Left renal pelvis (tissue), 4 donors: ENCODE measurements at places on chromosomes 12 and 14.
A peak's percentile ranks its signal among the peaks of the same experiment; 100 is the strongest.

DNA sequence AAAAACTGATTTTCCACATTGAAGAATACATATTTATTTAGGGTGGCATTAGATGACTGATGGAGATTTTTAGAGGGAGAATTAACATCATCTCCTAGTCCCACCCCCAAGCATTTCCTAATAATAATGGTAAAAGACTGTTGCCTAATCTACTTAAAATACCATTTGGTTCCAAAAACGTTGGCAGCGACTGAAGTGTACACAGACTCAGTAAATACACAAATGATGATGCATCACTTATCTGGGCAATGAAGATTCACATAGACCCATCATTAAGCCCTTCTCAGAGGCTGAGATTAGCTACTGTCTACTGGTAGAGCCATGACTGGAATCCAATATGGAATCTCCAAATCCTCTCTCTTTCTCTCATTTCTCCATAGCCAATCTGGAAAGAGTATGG lies 18.2 kb downstream of the RTN1 start:
- no peak for DNase-seq

GRCh38 chr14:20376071-20376588 lies 32.7 kb downstream of the PARP2 start:
- DNase-seq, result no peak

DNA sequence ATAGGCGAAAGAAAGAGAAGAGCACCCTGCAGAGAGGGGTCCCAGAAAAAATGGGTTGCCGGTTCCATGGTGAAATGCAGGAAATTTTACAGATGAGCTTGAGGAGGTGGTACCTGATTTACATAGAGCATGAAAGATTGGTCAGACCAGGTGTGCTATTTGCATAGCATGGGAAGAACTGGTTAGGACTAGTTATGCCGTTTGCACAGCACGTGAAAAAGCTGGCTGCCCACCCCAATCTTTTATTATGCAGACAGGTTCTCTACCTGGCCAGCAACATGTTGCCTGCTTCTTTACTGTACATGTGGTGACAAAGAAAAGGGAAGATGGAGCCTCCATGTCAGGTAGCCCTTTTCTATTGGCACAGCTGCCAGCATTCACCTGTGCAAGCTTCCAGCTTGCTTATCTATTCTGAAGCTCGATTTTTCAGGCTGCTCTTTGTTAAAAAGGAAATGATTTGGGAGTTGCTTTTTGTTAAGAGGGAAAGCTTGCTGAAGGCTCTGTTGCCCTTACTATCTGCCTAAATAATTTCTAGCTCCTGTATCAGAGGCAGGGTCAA lies 62.9 kb upstream of the ELK3 start:
- DNase-seq, result no peak

- DNase-seq, result no peak
Observed at GRCh38 chr14:79656056-79656455, 555.2 kb downstream of the DIO2 start.

DNA sequence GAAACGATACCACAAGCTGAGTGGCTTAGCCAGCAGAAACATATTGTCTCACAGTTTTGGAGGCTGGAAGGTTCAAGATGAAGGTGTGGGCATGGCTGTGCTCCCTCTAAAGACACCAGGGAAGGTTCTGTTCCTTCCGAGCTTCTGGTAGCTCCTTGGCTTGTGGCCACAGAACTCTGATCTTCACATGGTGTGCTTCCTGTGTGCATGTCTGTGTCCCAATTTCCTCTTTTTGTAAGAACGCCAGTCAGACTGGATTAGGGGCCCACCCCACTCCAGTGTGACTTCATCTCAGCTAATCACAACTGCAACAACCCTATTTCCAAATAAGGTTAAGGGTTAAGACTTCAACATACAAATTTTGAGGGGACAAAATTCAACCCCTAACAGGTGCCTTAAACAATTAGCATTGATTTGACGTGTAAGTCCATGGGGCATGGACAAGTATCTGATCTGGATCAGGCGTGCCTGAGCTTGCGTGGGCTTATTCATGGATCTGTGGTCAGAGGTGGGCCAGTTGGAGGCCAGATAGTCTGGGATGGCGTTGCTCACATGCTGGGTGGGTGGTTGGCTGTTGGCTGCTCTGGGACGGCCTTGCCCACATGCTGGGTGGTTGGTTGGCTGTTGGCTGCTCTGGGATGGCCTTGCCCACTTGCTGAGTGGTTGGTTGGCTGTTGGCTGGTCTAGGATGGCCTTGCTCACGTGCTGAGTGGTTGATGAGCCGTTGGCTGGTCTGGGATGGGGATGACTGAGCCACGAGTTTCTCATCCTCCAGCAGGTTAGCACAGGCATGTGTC lies 88.5 kb downstream of the LGMN start:
- DNase-seq, result no peak

DNA sequence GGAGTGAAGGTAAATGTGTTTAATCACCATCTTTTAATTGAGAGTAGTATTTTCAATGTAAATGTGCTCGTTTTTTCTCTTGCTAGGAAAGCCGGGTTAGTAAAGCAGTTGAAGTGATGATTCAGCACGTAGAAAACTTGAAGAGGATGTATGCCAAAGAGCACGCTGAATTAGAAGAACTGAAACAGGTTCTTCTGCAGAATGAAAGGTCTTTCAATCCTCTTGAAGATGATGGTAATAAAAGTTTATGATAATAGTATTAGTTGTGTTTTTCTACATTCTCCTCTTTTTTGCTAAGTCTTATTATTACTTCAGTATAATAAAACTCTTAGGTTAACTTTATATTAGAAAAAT lies 93.9 kb downstream of the DNAI7 start:
- DNase-seq, result no peak

DNA sequence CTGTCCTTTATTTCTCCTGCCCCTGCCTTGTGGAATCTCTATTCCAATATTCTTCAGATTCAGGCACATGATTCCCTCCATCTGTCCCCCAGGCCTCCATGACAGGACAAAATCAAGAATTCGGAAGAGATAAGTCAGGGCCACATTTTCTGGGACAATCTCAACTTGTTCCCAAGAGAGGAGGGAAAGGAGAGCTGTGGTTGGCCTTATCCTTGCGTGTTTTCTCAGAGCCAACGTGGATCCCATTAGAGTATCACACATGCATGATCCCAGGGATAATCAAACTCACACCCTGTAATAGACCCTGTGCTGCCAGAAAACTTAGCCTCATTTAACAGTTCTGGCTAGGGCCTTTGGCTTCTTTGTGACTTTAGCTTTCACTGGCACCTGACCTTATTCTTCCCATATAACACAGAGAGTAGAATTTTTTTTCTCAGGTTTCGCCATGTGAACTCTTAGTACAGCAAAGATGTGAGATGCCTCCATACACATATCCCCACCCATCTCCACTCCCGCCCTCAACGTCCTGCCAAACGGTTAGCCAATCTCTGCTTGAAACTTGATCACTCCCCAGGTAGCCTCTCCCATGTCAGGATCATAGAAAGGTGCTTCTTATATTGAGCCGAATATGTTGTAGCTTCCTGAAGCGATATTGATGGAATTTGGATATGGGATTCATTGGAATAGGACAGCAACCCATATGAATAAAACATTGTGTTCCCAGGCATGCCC lies 6.7 kb upstream of the KRT1 start:
- DNase-seq, result no peak

GRCh38 chr12:32248441-32249140 lies 141.9 kb downstream of the BICD1 start:
- DNase-seq, result no peak

DNA sequence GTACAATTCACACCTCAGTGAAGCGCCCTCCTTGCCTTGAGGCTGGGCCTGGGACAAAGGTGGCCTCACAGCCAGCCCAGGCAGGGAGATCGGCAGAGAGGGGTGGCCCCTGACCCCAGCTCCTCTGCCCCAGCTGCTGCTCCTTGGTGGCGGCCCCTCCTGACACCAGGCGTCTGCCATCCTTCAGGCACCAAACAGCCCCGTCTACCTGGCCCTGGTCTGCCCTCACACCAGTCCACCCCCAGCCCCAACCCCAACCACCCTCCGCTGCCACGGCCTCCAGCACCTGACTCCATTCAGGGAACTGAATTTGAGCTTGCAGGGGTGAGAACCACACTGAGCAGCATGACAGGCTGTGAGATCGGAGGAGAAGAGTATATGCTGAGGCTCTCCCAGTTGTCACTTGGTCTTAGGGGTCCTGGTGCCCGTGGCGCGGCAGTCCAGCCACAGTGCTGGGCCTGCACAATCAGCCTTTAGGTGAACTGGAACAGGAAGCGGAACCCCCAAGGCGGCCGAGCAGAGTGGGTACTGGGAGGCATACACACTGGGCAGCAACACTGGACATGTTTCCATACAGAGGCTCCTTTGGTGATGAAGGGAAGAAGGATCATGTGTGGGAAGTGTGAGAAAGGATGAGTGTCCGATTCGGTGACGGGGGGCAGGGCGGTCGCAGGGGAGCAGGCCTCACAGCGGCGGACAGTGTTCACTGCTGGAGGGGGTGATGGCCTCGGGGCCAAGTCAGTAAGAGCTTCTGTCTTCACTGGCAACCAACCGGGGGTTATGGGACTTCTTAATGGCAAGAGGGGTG lies 18.7 kb downstream of the ZFYVE21 start:
- no peak for DNase-seq

GRCh38 chr12:124501112-124501561 lies 66.3 kb downstream of the NCOR2 start:
- DNase-seq, result no peak

DNA sequence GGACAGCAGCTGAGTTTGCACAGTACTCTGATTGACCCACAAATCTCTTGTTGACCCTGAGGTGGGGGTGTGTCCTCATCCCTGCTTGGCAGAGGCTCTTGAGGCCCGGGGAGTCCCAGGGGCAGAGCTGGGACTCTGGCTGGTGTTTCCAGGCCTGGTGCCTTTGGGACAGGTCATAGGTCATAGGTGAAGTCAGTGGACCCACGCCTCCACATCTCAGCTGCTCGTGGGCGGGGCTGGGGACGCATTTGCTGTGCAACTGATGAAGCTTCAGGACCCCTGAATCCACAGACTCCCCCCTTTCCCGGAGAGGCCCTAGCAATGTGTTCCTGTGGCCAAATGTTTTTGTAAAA lies 408 bp upstream of the CACNA2D4 start:
- no peak for DNase-seq

DNA sequence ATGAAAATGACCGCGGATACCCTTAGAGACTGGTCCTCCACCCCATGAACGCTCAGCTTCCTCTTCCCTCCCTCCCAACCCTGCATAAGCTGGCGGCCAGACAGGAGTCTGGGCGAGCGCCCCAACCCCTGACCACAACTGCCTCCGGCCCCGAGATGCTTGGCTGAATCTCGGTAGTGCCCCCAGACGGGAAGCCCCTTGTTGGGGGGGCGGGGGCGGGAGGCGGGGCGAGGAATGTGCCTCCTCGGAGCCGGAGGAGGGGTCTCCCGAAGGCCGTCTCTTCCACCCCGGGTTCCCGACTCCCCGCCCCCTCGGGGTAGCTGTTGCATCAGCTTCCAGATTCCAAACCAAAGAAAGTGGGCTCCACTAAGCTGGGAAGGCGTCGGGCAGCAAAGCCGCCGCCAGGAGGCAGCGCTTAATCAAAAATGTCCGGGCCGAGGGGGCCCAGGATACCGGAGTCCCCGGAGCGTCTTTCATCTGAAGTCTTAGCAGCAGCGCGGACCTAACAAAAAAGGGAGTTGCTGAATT lies 7.1 kb upstream of the MRPL52 start:
- peak; percentile 71 for DNase-seq

- DNase-seq, result no peak
Observed at GRCh38 chr14:88947646-88948598, 123.5 kb downstream of the TTC8 start.

GRCh38 chr12:12028668-12029402 lies 41.9 kb upstream of the BCL2L14 start:
- no peak for DNase-seq

- DNase-seq, result no peak
Observed at GRCh38 chr12:20985399-20985798, 145.6 kb upstream of the SLCO1B1 start.

DNA sequence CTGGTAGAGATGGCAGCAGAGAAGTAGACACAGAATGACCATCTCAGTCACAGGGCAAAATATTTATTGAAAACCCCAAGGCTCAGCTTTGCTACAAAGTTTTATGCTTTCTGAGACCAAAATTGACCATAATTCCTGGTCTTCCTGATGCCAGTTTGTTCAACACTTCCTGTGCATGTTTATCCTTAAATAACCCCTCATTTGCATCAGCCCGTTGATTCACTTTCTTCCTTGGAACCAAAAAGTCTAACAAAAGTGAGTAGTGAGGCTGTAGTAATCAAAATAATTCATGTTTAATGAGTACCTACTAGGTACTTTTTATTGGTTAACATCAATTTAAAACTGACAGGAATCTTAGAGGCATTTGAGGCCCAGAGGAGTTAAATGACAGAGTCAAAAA lies 51.7 kb downstream of the TRHDE start:
- no peak for DNase-seq

DNA sequence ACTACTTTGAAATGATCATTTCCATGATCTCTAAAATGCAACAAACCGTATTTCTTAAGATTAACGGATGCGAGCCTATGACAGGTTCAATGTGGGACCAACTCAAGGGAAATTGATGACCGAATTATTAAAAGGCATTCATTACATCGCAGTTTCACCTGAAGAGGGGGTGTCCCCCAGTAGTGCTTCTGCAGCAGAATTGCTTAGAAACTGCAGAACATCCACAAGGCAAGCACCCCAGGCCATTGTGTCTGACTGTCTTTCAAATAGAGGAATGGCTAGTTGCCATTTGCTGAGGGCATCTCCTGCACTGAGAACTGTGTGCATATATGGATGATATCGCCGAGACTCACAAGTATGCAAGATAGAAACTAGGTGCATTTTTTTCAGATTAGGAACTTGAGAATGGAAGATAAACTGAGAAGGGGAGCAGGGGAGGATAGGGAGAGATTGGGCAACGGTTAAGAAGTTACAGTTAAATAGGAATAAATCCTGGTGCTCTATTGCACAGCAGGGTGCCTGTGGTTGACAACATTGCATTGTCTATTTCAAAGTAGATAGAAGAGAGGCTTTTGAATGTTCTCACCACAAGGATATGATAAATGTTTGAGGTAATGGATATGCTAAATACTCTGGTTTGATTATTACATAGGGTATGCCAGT lies 234.3 kb upstream of the PLEKHG7 start:
- no peak for DNase-seq

DNA sequence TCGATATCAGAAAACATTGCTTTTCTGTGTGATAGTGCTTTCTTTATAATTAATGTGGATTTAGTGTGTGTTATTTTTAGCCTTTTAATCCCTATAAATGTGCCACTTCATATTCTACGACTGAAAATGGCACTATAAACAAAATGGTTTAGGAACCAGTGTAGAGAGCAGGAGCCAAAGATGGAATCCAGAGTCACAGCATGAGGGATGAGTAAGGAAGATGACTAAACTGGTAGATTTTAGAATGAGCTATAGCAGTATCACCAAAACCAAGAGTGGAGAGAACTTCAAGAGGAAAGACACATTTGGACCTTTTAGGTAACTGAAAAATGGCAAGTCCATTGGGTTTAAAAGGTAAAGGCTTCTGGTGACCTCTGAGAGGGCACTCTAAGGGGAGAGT lies 887.2 kb downstream of the NRXN3 start:
- DNase-seq, result no peak

- no peak for DNase-seq
Observed at GRCh38 chr12:47817272-47818006, 2.3 kb downstream of the HDAC7 start.

DNA sequence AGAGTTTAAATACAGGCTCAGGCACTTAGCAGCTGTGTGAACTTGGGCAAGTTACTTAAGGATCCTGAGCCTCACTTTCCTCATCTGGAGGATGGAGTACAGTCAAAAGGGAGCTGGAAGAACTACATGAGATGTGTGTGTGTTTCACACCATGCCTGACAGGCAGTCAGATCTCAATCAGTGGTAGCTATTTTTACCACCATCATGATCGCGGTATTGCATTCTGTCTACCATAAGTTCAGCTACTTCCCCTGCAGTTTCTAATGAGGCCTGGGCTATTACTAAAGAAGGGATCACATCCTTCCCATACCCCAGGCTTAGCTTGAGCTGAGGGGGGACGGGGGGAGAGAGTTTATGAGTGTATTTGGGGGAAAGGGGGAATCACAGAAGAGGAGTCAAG lies 7.0 kb downstream of the AQP6 start:
- no peak for DNase-seq
